ENCODE measurements at places on chromosomes 1 and 21.

DNA sequence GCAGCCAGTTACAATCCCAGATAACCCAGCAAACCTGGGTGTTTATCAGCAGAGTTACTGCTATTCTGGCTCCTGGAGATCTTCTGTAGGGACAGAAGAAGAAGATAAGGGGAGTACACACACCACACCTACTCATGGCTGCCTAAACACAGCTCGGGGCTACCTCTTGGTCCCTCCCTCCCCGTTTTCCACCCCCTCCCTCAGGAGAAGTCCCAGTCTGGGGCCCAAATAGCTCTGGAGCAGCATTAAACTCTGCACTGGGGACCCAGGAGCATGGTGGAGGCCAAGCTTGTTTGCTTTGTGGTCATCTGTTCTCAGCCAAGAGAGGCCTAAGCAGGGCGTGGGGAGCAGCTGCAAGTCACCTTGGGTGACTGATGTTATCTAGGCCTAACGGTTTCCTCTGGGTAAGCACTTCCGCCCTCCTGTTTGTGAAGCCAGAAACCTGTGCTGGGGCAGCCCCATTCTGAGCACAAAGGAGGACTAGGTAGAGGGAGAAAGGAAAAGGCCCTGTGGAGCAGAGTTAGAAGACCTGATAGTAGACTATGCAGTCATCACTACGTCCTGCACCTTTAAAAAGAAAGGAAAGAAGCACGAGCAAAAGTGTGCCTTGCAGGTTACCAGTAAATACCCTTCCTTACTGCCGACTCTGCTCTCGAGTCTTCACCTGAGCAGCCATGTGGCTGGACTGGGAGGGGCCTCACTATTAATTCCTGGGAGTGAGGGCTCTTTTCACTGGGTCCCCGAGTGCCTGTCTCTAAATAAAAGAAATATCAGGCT is 2.0 kb upstream of the RCSD1 start:
- DNase-seq, result no peak

DNA sequence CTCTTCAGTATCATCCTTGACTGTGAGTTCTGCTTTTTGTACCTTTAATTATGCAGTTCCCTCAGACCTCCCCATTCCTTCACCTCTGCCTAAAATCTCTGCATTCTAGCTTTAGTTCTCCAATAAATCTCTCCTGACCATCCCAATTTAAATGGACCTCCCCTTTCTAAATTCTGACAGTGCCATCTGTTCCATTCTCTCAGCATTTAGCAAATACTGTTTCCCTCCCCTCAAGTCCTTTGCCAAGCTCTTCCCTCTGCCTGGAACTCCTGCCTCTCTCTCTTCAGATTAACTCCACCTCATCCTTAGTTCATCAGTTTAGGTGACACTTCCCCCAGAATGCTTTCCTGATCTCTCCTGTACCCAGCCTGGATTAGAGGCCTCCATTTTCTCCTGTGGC is 54.0 kb upstream of the JUN start:
- DNase-seq, result no peak

- no peak for DNase-seq
Observed at GRCh38 chr1:31904339-31905092, 33.7 kb downstream of the PTP4A2 start.

- no peak for DNase-seq
Observed at GRCh38 chr1:206037581-206037980, 13.9 kb upstream of the CTSE start.

DNA sequence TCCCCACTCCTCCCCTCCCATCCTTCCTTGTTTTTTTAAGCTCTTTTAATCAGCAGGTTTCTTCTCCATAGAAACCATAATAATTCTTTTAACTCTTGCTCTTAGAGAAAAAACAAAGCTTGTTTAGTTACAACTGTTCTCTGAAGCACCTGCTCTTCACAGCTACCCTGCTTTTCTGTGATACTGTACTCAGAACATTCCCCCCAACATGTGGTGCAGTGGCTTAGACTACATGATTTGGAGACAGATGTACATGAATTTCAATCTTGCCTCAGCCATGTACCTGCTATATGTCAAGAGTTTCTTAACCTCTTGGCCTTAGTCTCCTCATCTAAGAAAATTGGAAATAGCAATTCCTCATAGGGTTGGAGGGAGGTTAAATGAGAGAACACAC is 33.5 kb downstream of the LAMC2 start:
- DNase-seq, result no peak

- peak; percentile 87 for DNase-seq
Observed at GRCh38 chr1:35557118-35557610, at the start of gene KIAA0319L. KIAA0319L (minus strand) TSS chr1:35557403; CDS start chr1:35554491, 2,912 bp downstream.

- DNase-seq, result peak; percentile 33
Observed at GRCh38 chr1:22275167-22275566, 132.3 kb upstream of the WNT4 start.

DNA sequence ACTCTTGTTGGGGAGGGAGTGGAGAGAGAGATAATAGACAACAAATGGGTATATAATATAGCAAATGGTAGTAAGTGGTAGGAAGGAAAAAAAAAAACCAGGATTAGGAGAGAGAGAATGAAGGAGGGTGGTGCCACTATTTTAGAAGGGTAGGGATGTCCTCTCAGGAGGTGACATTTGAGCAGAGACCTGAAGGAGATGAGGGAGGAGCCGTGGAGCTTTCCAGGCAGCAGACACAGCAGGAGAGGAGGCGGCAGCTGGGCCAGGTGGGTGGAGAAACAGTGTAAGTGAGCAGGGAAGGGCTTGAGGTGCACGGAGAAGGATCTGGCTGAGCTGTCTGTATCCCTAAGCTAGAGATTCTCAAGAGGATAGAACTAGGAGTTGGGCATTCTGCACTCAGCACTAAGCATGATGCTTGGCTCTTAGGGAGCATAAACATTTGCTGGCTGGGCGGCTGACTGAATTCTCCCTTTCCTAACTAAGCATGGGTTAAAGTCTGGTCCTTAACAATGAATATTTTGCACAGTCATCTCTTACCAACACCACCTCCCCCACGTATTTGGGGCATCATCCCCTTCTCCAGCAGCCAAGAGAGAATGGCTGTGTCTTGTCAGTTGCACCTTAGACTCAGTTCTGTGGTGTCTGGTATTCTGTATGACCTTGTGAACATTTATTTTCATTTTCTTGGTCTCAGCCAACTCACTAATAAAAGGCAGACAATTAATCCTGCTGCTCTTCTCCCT is 27.6 kb upstream of the SARS1 start:
- no peak for DNase-seq

- no peak for DNase-seq
Observed at GRCh38 chr1:17027900-17028299, 16.2 kb upstream of the ATP13A2 start.

DNA sequence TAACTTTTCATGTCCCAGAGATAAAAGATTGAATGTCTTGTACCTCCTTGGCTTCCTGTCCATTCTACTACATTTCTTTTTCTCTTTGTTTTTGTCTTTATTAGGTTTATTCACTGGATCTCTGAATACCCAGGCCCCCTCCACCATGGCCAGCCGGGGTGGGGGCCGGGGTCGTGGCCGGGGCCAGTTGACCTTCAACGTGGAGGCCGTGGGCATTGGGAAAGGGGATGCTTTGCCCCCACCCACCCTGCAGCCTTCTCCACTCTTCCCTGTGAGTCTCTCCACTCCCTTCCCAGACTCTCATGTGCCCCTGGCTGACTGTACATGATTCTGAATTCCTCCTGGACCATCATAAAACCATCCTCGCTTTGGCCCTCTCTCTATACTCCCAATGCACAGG is 10.2 kb downstream of the POLR3GL start:
- no peak for DNase-seq

DNA sequence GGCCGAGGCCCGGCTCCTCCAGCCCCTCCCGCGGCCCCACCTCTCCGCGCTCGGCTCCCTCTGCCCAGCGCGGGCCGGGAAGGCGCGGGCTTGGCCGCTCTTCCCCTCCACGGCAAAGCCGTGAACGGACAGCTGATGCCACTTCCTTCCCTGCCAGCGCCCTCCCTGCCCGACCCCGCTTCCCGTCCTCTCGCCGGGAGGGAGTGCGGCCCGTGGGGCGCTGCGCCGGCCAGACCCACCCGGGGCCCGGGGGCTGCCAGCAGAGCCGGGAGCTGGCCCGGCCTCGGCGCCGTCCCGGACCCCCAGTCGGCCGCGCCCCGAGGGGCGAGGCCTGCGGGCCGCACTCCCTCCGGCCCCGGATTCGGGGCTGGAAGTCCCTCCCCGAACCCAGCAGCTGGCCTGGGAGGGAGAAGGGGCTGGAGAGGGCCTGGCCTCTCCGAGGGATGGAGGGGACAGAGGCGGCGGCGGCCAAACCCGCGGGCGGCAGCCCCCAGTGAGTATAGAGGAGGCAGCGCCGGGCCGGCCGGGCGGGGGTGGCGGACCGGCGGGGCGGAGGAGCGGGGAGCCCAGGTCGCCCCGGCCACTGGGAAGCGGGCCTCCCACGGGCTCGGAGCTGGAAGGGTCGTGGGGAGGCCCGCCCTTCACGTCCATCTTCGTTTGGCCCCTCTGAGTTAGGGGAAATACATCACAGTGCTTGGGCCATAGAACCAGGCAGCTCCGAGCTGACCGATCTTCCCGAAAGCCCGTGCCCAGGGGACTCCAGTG is at the start of gene KIAA1614:
KIAA1614 (plus strand) TSS at position 97 of the 765 bp plus-strand sequence; CDS start at position 444, 347 bp downstream.
- DNase-seq, result peak; percentile 29

DNA sequence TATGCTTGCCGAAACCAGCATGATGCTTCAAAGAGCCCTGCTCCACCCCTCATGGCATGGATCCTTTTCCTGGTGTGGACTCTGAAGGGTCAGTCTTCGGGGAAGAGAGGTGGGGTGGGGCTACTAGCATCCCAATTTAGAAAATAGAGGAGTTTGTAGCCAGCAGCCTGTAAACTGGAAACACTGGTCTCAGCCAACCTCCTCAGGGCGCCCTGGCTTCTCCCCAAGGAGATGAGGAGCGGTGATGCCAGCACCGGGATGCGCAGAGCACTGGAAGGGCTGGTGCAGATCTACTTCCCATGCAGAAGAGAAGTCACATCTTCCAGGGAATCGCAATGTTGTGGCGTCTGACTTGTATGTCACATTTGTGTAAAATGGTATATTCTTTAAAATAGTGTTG is 6.4 kb upstream of the IKBKE start:
- no peak for DNase-seq

DNA sequence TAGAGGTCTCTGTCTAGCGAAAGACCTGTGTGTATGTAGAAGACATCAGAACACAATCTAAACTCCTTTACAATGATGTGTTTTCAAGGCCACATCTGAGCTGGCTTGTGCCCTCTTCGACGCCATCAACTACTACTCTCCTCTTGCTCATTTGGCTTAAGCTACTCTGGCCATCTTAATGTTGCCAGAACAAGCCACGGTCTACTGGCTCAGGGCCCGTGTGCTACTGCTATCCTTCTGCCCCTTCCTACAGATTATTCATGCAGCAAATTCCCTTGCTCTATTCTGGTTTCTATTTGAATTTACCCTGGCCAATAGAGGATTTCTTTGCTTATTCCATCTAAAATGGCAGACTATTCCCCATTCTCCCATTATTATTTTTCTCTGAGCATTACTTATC is 121.7 kb downstream of the ZZZ3 start:
- DNase-seq, result no peak

- no peak for DNase-seq
Observed at GRCh38 chr1:150748878-150749719, 16.5 kb downstream of the CTSS start.

- peak; percentile 92 for DNase-seq
Observed at GRCh38 chr1:41783189-41783639, 135.5 kb downstream of the HIVEP3 start.
